AG09309 (cell line): ENCODE measurements at places on chromosomes 5 and 9.
A peak's percentile ranks its signal among the peaks of the same experiment; 100 is the strongest.

DNA sequence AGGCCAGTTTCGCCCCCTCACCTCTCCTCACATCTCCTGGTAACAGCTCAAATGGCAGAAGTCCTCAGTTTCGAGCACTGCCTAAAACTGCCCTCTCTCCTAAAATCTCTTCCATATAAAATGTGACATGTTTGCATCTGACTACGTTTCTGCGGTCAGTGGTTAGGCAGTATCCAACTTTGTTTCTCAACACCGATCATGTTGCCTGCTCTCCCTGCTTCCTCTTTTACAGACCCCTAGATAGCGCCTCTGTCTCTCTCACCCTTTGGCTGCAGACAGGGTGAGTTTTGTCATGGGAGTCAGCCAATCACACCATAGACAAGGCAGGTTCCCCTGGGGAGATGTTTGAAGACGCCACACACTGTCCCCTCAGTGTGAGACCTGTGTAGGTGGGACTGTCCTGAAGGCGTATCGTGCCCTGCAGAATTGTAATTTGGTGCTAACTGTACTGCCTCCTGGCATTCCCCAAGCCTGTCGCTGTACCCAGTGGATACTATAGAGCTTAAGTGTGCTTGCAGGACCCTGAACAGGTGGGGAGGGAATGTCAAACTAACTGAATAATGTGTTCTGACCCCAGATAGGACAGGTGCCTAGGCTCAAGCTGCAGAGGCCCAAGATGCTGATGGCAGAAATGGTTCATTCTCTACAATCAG lies 1.1 kb downstream of the HEXB start:
- DNase-seq, result no peak

- no peak for DNase-seq
These were observed 73.0 kb upstream of the DMRTA1 start for GRCh38 chr9:22373636-22374035.

DNA sequence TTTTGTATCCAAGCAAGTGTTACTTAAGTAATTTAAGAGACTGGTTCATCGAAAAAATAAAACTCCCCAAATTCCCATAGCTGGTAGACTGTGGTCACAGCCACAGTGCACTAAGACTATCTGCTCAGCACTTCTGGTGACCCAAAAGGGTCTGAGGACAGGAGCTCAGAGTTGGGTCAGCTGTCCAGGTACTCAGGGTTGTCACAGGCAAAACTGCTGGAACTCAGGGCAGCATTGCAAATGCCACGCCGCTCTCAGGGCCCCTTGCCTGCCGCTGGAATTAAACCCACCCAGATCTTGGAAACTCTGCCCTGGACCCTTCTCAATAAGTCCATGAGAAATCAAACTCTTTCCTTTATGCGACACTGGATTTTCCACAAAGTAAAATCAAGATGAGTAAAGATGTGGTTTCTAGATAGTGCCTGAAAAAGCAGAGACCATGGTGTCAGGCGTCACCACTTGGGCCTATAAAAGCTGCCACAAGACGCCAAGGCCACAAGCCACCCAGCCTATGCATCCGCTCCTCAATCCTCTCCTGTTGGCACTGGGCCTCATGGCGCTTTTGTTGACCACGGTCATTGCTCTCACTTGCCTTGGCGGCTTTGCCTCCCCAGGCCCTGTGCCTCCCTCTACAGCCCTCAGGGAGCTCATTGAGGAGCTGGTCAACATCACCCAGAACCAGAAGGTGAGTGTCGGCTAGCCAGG lies at the start of gene IL13:
Gene IL13 (plus strand): TSS at position 498 of the 705 bp plus-strand sequence. CDS start 14 bp downstream, at position 512.
- DNase-seq, result no peak

DNA sequence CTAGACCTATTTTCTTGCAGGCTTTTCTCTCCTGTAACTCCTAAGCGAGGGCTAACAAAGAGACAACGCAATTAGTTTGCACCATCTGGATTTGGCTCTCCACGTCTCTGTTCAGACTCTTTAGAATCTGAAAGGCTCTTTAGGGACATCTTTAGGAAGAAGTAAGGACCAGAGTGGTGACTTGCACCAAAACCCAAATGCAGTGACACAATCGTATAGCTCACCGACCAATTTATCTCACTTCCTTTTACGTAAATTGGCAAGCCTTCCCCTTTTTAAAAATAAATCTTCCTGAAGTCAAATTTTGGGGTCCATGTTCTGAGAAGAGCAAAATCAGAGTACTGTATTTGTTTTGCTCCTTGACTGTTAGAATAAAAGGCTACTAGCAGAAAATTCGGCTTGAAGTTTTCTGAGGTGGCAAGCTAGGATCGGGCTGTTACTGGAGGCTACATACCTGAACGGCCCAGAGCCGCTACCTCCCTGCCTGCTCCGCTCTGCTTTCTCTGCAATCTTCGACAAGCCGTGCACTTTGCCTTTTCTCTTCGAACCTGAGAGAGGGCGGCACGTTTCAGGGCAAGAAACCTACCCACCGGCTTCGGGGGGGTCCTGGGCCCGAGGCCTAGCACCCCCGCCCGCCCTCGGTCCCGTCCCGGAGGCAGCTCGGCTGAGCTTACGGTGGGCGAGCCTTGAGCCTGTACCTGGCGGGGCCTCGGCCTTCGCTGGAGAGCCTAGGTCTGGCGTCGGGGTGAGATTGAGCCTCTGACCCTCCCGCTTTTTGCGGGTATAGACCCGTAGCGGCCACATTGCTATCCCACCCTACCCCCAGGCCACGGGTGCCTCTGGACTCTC lies 537 bp downstream of the MEIKIN start:
- DNase-seq, result no peak

DNA sequence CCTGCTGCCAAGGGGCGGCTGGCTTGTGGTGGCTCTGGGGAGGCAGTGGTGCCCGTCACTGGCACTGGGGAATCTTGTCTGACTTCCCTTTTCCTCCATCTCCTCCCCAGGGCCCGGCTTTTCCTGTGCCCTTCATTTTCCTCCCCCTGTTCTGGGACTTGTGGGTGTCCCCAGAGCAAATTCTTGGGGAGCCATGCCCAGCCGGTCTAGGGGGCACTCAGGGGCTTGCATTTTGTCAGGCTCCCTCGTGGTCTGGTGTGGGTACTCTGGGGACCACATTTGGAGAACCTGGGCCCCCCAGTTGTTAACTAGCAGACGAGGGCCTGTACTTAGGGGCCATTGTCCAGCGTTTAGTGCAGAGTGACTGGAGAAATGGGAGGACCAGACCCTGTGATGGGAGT lies 105.2 kb upstream of the IER5L start:
- no peak for DNase-seq

- DNase-seq, result no peak
These were observed 16.0 kb upstream of the ANGPTL2 start for GRCh38 chr9:127138444-127138843.

DNA sequence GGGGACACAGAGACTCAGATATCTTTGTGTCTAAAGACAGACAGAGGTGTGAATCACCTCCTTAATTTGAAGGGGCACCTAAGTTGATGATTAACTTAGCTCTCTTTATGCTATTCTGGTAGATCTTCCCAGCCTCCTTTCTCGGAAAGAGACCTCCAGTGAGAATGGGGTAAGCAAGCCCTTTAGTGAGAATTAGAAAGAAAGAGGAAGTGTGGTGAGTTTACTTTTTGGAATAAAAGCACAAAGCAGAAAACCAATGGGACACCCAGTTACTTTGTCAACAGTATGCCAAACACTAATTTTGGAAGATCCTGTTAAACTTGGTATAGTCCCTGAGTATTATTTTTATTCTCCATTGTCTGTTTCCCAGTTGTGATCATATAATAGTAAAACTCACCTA lies 302.8 kb upstream of the RASA1 start:
- no peak for DNase-seq

DNA sequence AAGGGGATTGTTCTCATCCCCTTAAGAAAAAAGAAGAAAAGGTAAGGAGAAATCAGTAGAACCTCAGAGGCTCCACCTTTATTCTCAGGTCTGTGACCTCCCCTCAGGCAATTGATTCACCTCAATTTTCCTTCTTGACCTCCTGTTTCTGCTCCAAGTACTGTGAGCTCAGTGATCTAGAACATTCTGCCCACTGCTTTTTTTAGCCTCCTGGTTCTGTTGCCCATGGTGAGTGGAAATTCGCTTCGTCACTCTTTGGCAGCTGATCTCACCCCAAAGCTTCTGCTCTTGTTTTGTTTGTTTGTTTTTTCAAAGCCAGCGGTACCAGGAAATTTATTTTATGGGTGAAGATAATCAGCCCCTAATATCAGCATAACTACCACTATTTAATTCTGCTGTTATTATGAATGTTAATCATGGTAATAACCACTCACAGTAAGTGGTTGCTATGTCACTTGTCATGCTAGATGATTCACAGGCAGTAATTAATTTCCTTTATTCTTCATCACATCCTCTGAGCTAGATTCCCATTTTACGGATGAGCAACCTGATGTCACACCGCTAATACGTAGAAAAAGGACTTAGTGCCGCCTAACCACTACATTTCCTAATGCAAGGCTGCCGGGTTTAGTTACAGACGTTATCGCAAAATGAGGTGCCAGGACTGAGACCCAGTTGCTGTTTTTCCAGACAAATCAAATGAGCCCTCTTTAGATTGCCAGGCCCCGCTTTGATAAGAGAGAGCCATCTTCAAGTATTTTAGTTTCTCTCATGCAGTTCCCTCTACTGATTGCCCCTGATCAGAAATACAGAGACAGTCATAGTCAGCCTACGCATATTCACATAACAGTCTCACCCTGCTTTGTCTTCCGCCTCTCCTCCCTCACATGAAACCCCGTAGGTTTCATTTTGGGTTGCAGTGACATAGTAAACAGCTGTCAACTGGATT lies 78.2 kb downstream of the CYFIP2 start:
- no peak for DNase-seq

DNA sequence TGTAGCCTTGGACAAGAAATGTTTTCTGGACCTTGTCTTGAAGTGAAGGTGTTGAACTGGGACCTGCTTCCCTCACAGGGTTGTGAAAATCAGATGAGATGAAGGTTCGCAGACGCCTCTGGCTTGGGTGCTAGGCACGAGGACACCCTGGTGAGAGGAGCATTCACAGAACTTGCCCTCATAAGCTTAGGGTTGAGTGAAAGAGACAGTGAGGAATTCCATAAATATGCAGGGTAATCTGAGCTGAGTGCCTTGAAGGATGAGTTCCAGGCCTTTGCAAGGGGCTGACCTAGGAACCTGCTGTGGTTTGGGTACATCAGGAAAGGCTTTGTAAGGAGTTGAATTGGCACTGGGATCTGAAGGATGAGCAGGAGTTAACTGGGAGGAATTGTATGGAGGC lies 75.7 kb upstream of the SAP30L start:
- no peak for DNase-seq

GRCh38 chr5:27328480-27328879 lies 290.1 kb upstream of the CDH9 start:
- DNase-seq, result peak; percentile 74

- no peak for DNase-seq
These were observed 249.5 kb downstream of the PRELID2 start for GRCh38 chr5:145585443-145586148.

GRCh38 chr9:131562032-131562959 lies 17.0 kb downstream of the PRRT1B start:
- no peak for DNase-seq

GRCh38 chr9:35980289-35981011 lies 22.5 kb upstream of the OR2S2 start:
- no peak for DNase-seq
